ENCODE measurements at places on chromosomes 5 and 9.

DNA sequence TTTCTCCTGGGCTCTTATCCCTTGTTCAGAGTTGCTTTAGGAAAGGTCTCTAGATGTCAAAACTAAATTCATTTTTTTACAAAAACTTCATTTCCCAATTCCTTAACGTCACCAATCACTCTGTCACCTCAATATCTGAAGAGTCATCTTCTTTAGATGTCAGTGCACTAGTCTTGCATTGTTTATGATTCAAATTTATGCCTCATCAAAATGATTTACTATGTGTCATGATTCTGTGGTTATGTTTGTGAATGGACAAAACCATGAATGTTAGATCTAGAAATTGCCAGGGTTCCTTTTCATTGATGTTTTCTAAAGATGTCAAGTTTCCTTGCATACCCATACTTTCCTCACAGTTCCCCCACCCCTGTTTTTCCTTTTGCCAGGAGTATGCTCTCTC, 21.5 kb downstream of the CWC27 start:
- peak; percentile 60 for DNase-seq

- DNase-seq = peak; percentile 62
Measured at GRCh38 chr9:136485049-136486045, 2.5 kb upstream of the SEC16A start.

- DNase-seq = peak; percentile 93
Measured at GRCh38 chr5:150143350-150144245, 12.0 kb downstream of the PDGFRB start.

DNA sequence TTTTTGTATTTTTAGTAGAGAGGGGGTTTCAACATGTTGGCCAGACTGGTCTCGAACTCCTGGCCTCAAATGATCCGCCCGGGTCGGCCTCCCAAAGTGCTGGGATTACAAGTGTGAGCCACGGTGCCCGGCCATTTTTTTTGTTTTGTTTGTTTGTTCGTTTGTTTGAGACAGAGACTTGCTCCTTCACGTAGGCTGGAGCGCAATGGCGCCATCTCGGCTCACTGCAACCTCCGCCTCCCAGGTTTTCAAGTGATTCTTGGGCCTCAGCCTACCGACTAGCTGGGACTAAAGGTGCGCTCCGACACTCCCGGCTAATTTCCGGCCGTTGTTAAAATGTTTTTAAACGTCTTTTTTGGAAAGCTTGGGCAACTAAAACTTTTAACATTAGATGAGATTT, 54.0 kb downstream of the SHOC1 start:
- no peak for DNase-seq

DNA sequence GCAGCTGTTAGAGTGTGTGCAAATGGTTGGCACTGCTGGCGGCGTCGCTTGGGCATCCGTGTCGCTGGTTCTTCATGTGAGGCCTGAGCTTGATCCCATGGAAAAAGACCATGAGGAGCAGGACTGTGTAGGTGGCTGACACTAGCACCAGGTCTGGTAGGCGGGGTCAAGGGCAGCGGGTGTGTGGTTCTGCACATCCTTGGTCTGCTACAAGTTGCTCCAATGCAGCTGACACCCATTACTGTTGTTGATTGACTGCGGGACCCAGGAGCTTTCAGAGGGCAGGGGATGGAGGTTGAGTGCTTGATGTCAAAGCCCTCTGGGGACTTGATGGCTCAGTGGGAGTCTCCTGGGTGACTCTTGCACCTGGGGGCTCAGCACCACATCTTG, 29.0 kb upstream of the PITX1 start:
- no peak for DNase-seq

DNA sequence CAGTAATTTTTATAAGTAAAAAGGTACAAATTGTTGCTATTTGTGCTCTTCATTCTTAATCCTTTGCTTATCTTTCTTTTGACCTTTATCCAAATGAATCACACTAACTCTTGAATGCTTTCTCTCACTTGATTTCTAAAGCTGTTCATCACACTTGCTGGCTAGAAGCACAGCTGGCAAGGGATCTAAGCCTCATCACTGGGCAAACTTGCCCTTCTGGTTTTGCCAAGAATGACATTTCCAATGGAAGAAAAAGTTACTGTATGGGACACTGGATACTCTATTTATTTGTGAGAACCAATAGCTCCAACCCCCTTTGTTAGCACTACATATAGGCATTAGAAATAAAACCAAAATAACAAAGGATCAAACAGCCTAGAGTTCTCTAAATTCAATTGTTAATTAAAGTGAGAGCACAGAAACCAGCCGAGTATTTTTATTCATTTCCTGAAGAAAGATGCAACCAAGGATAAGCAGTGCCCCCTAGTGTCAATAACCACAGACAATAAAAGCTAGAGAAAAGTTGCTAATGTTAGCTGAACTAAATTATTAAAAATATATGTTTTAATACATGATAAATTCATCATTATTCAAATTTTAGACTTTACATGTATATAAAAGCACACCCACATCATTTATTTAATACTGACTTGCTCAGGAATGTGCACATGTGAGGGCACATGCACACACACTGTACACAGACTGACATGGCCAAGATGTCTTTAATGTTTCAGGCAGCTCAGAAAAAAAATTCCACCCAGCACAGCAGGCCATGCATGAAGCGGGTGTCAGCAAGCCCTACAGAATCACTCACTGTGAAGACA, 59.8 kb upstream of the POU5F2 start:
- DNase-seq = peak; percentile 48
